AG04450 (cell line): ENCODE measurements at places on chromosomes 2 and 18.

DNA sequence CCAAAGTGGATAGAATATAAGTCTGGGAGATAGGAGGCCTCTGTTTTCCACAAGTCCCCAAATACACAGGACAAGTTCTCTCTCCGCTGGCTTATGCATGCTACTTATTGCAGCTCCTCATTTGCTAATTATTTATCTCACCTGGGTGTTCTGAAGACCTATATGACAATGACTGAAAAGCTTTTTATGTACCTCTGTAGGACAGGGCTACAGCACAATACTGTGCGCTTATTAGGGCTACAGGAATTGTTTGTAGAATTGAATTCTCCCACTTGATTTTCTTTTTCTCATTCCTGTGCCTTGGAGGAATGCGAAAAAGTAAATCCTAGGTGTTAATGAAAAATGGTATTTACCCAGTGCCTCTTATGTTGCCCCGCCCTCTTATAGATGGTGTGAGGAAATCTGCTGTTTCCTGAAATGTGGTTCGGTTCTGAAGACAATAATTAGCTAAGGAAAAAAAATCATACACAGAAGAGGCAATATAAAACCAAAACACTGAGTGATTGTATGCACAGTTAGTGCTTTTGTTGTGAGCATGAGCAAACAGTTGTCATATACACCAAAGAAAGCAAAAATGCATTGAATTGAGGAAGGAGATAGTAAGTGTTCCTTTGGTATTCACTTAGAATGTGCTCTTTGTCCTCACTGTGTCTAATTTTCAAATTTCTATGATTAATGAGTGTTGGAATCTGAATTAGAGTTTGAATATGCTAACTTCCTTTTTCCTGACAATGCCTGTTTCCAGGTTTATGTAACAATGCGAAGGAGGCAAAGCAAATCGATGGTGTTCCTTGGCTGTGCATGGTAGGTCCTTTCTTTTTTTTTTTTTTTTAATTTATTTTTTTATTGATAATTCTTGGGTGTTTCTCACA, 78.7 kb upstream of the PNPT1 start:
- no peak for DNase-seq

GRCh38 chr2:170162271-170162632, 15.7 kb upstream of the MYO3B start:
- DNase-seq: no peak

GRCh38 chr2:20092901-20093235, 41.4 kb upstream of the LAPTM4A start:
- DNase-seq: no peak

DNA sequence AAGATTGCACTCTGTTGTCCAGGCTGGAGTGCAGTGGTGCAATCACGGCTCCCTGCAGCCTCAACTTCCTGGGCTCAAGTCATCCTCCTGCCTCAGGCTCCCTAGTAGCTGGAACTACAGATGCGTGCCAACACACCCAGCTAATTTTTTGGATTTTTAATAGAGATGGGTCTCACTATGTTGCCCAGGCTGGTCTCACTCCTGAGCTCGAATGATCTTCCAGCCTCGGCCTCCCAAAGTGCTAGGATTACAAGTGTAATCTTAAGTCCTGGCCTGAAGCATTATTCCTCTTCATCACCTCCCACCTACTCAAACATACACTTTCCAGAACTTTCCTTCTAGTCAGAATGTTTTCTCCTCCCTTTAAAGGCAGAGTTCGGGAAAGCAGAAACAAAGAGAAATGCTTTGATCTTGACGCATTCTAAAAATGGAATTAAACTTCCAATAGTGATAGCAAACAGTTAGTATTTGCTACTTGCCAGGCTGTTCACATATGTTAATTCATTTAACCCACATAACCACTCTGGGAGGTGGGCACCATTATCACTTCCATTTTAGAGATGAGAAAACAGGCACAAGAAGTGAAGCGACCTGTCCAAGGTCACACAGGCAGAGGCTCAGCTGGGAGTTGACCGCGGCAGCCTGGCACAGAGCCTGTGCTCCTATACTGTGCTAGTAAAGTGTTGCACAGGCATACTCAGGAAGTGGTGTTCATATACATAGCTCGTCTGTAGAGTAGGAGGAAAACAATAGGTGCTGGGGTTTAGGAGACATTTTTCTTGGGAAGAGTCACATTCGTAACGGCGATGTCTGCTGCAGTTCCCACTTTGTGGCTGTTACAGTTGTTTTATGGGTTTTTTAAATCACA, 24.6 kb downstream of the TEX44 start:
- no peak for DNase-seq

DNA sequence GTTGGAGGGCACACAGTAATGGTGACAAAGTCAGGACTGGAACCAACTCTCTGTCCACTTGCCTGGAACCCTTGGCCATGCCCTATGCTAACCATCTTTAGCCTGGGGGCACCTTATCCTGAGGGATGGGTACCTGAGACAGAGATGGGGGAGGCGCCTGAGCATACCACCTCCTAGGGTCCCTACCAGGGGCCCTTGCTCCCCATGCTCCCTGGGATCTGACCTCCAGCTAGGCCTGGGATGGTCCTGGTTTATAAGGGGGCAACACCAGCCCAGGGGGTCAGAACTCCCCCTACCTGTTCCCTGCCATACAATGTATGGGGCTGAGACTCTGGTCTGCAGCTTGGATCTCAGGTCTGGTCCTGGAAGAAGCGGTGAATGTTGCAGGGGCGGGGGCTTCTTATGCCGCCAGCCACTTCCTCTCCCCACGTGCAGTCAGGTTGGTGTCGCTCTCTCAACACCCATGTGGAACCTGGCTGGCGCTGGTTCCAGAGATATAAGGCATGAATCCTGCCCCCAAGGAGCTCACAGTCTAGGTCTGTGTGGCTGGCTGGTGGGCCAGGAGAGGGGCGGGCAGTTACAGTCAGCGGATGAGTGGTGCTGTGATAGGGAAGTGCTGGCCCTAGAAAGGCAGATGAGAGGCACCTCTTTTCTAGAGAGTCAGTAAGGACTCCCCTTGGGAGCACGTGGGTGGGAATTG, 3.8 kb upstream of the TOGARAM2 start:
- DNase-seq: no peak

GRCh38 chr2:45786030-45786835, 134.8 kb downstream of the PRKCE start:
- no peak for DNase-seq

GRCh38 chr18:59202258-59202820, 17.6 kb upstream of the GRP start:
- DNase-seq: no peak

GRCh38 chr18:57666818-57667497, 45.3 kb upstream of the NARS1 start:
- DNase-seq: peak; percentile 34

- no peak for DNase-seq
Measured at GRCh38 chr2:237966250-237966564, 607 bp upstream of the UBE2F start.

GRCh38 chr2:50564766-50565165, 467.2 kb downstream of the NRXN1 start:
- DNase-seq: no peak

- DNase-seq: no peak
Measured at GRCh38 chr2:127517465-127517864, 8.8 kb downstream of the IWS1 start.

- no peak for DNase-seq
Measured at GRCh38 chr2:9673914-9674481, 43.2 kb upstream of the YWHAQ start.

DNA sequence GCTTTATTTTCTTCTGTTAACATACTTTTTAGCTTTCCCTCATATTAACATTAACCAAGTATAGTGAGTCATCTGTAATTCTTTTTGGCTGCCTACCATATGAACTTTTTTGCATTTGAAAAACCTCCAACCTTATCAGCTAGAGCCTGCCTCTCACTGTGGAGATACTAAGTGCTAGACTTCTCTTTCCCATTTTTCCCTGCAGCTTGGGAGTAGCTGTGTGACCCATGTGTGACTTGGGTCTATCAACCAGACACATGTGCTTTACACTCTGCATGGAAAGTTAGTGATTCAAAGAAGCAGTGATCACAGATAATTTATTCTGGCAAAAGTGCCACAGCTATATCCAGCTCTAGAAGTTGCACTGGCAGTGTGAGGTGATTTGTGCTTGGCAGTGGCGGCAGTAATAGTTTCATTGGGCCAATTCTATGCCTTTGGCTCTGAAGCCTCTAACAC, 36.3 kb downstream of the PREPL start:
- DNase-seq: peak; percentile 7

GRCh38 chr2:120749506-120750431, 14.1 kb downstream of the GLI2 start:
- DNase-seq: no peak

DNA sequence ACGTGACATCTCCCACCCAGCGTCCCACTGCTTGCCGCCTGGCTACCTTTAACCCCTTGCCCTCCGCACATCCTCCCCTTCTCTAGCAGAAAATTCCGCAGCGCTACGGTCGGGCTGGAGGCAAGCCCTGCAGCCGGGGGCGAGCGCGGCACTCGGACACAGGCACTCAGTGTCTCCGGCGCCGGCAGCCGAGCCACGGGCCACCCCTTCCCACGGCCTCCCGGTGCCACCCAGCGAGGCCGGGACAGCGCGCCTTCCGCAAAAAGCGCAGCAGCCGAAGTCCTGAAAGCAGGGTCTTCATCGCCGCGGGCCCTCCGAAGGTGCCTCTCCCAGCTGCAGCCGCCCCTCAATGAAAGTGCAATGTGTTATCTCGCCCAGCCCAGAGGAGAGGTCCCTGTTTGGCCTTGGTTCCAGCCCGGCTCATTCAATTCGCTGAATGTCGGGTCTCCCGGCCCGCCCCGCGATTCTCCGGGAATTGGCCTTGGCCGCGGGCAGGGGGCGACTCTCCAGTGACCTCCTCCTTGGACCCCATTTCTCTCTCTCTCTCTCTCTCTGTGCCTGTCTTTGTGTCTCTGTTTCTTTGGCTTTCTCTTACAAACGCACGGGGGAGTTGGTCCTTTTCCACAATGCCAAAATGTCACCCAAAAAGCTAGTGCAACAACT, 1.1 kb downstream of the DLGAP1 start:
- no peak for DNase-seq

DNA sequence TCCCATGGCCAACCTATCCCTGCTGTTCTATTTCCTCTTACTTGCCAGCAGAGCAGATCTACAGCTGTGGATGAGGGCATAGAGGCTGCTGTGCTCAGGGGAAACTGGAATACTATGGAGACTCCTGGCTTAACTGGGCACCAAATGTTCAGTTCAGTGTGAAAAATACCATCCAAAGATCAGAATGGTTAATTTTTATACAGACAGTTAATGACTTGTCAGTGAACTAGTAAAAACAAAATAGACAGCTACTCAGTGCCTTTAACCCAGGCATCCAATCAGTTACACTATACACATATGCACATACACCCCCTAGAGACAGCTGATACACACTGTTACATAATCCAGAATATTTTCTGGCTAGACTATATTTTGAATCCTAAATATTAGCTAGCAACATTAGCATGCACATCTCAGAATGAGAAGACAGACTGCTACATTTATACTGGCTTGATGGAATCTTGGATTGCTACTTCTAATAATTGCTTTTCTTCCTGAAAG, 59.1 kb upstream of the WIPF1 start:
- no peak for DNase-seq

GRCh38 chr18:48011926-48012465, 81.5 kb upstream of the SMAD2 start:
- no peak for DNase-seq

- DNase-seq: no peak
Measured at GRCh38 chr2:235864302-235864701, 303.9 kb downstream of the GBX2 start.
